ENCODE measurements at places on chromosomes 4 and X.
A peak's percentile ranks its signal among the peaks of the same experiment; 100 is the strongest.

GRCh38 chr4:152363904-152364303, 172.0 kb downstream of the FBXW7 start:
- no peak for DNase-seq

DNA sequence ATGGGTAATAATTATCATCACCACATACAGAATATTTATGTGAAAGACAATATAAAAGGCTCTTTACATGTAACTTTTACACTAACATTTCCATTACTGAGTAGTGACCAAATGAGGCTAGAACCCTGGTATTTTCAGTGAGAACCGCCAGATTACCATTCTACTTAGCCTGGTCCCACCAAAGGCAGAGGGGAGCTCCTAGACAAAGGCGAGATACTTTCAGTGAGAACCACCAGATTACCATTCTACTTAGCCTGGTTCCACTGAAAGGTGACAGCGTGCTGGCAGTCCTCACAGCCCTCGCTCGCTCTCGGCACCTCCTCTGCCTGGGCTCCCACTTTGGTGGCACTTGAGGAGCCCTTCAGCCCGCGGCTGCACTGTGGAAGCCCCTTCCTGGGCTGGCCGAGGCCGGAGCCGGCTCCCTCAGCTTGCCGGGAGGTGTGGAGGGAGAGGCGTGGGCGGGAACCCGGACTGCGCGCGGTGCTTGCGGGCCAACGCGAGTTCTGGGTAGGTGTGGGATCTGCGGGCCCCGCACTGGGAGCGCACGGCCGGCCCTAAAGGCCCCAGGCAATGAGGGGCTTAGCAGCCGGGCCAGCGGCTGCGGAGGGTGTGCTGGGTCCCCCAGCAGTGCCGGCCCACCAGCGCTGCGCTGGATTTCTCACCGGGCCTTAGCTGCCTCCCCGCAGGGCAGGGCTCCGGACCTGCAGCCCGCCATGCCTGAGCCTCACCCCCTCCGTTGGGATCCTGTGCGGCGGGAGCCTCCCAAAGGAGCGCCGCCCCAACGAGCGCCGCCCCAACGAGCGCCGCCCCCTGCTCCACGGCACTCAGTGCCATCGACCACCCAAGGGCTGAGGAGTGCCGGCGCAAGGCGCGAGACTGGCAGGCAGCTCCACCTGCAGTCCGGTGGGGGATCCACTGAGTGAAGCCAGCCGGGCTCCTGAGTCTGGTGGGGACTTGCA, 1276.1 kb downstream of the PCDH7 start:
- no peak for DNase-seq

DNA sequence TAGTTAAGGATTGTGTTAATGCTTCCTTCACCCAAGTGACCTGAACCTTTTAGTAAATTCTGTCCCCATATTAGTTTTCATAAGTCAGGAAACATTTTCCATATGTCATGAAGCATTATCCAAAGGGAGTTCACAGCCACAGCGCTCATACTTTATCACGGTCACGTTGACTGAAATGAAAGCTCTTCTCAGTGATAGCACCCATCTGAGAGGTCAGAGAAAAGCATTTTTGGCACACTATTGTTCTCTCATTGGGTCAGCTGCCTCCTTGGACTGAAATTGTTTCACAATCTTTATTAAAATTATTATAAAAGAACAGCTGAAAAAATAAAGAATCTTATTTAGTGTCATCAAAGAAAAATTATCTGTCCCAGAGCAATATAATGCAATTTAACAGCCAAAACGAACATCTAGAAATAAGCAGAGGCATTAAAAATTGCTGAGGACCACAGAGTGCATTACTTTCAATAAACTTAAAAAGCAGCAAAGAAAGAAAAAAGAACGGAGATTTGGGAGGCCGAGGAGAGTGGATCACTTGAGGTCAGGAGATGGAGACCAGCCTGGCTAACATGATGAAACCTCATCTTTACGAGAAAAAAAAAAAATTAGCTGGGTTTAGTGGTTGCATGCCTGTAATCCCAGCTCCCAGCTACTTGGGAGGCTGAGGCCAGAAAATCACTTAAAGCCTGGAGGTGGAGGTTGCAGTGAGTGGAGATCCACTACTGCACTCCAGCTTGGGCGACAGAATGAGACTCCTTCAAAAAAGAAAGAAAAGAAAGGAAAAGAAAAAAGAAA, 680.8 kb upstream of the FAM241A start:
- DNase-seq: no peak

GRCh38 chrX:106932960-106933537, 12.8 kb downstream of the CLDN2 start:
- no peak for DNase-seq

- DNase-seq: no peak
These were observed 189.5 kb upstream of the TAPT1 start for GRCh38 chr4:16415751-16416150.

GRCh38 chr4:110510955-110511544, 35.1 kb downstream of the ENPEP start:
- peak; percentile 50 for DNase-seq

DNA sequence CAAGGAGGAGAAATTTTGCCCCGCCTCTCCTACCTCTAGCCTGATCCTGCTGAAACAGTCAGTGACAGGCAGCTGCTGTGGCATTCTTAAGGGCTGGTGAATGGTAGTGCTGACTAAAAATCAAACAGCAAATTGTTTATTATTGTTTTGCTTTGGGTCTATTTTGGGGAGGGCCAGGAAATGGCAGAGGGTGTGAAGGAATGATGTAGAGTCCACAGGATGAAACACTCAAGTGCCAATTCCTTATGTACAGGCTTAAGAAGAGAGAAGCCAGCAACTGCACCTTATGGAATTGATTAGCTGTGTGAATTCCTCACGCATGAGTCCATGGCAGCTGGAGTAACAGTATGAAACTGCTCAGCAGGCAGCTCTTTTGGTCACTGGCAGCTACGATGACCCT, 39.7 kb downstream of the VEGFC start:
- DNase-seq: no peak

Data from right renal pelvis (tissue), 4 donors.